ENCODE measurements at places on chromosomes 2 and 18.

DNA sequence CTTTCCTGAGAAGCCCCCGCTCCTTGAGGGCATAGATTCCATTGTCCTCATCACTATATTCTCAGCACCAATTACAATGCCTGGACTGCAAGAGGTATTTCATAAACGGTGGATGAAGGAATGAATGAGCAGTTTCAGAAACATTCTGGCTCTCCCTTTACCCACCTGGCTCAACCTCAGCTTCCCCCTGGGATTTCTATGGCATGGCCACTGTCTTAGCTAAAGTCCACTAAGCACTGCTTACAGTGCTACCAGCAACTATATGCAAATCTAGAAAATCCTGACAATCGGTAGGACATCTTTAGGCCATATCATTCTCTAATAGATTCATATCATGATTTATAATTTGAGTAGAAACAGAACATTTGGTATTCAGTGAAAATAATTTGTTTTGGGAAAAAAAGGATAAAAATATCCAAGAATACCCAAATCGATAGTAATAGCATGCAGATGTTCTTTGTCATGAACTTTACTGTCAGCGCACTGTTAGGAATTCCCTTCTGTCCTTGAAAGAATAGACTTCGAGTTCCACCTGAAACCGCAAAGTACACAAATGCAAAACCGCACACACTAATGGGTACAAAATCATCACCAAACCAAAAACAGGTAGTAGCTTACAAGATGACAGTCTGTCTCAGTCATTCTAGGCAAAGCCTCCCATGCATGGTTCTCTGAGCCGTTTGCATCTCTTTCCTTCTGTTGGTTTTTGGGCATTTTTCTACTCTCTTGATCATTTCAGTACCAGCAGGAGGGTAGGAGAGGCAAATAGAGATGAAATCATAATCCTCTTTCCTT lies 303.6 kb upstream of the ID2 start:
- no peak for DNase-seq

DNA sequence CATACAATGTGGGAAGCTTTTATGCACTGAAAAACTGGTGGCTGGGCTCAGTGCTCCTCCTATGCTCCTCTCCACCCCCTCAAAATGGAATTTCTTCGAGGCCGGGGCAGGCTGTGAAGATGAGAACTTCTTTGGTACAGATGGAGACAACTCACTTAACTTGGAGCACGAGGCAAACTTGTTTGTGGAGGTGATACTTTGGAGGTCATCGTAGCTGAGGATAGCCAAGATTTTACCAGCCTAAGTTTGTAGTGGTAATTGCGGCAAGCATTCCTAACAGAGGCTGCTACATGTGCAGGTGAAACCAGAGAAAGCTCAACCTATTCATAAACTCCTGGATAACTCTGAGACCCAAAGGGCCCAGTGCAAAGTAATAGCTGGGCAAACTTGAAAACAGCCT lies 13.6 kb downstream of the NDUFS1 start:
- DNase-seq = no peak

DNA sequence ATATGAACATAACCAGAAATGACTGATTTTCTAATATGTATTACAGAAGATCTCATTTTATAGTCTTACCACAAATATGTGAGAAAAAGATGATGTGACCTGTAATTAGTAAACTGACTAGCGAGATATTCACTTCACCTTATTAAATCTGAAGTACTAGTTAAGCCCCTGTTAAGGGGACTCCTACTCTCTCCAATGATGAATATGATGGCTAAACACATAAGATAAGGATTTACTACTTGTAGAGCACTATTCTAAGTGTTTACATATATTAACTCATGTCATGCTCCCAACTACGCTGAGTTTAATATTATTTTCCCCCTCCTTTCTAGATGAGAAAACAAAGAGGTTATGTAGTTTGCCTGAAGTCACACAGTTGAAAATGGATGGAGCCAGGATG lies 40.9 kb downstream of the SP3 start:
- no peak for DNase-seq

GRCh38 chr2:228777855-228778355 lies 493.2 kb downstream of the PID1 start:
- no peak for DNase-seq

- no peak for DNase-seq
These were observed 247.2 kb upstream of the BOD1L2 start for GRCh38 chr18:56899660-56900059.

DNA sequence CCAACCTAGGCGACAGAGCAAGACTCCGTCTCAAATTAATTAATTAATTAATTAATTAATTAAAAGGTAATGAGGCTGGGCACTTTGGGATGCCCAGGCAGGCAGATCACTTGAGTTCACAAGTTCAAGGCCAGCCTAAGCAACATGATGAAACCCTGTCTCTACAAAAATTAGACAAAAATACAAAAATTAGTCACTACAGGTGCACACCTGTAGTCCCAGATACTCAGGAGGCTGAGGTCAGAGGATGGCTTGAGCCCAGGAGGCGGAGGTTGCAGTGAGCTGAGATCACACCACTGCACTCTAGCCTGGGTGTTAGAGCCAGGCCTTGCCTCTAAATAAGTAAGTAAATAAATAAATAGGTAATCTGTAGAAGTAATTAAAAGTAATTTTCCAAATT lies 6.8 kb downstream of the SF3B1 start:
- no peak for DNase-seq

DNA sequence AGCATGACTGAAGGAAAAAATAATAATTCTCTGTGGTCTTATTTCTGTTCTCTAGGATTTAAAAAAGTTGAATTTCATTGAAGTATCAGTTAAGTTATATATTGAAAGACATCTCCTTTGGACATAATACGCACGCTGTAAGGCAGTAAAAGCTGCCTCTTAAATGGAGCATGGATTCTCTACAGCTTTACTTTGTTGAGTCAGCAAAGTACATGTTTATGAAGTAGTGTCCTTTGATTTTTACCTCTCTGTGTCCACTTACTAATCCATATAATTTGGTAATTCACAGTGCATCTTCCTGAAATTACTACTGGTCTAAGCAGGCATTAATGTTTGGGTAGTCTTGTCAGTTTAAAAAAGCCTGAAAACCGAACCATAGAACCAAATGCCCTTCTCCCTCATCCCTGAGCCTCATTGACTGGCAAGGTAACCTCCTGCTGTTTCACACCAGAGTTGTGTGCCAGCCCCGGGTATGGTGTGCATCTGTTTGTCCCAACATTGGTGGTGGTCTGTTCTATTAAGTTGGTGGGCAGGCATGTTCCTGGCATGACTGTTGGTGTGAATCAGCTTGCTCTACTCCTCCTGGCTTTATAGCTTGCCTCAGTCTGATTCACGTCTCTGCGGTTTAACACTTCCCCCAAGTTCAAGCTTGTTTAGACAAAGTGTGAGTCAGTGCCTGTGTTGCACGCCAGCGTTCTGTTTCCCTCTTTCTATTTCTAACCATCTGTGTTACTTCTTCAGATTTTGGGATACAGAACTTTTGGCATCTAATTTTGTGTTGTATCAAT lies 71.0 kb upstream of the ITM2C start:
- peak; percentile 99 for DNase-seq
